Neural crest cell (in vitro differentiated cells): ENCODE measurements at places on chromosomes 16 and 17. TPM values are rescaled to one million over a fixed set of nuclear protein-coding genes. Genes with fewer than 3 reads are reported as not detected.

Gene MT1M
- total RNA-seq, result not detected in 2 replicates

Gene KRT25
- not detected in 2 replicates for total RNA-seq

Gene KRT39
- not detected in 2 replicates for total RNA-seq

Gene SPIRE2
- total RNA-seq, result 18.0 and 19.3 TPM in 2 replicates

Gene CCDC57
- total RNA-seq, result 47.5 and 50.3 TPM in 2 replicates

Gene TPSD1
- not detected in 2 replicates for total RNA-seq

Gene HP
- total RNA-seq, result not detected in 2 replicates

Gene TRIM72
- total RNA-seq, result 0.05 TPM in 1 of 2 replicates, not detected in the other

Gene WFIKKN2
- 0.07 and 0.09 TPM in 2 replicates for total RNA-seq

GRCh38 chr17:79627184-79627765, 16.4 kb upstream of the RBFOX3 start:
- no peak for DNase-seq

- no peak for DNase-seq
Observed at GRCh38 chr16:11672206-11673090, 4.2 kb downstream of the SNN start.

GRCh38 chr16:81101702-81102101, 5.5 kb upstream of the GCSH start:
- DNase-seq, result no peak

GRCh38 chr16:76276745-76277438, at the start of gene CNTNAP4:
TSS of gene CNTNAP4 (plus strand) at chr16:76277401. CDS start at chr16:76277663, 262 bp downstream.
- peak; percentile 20 for DNase-seq

DNA sequence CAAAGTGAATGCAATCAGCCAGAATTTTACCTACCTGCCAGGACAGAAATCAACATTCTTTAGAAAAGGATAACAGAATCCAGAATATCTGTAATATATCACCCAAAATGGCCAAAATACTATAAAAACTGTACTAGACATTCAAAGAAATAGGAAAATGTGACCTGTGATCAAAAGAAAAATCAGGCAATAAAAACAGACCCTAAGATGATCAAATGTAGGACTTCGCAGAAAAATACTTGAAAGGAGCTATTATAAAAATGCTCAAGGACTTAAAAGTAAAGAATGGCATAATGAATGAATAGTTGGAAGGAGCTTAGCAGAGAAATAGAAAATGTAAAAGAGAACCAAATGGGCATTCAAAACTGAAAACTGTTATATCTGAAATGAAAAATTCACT, 4.1 kb downstream of the LPCAT2 start:
- DNase-seq, result no peak

GRCh38 chr16:86692426-86692825, 114.1 kb downstream of the FOXL1 start:
- DNase-seq, result no peak

- DNase-seq, result no peak
Observed at GRCh38 chr16:82027629-82028064, 7.4 kb upstream of the HSD17B2 start.

- no peak for DNase-seq
Observed at GRCh38 chr17:39165178-39165840, 652 bp downstream of the ARL5C start.

- no peak for DNase-seq
Observed at GRCh38 chr16:17176199-17176598, 294.6 kb downstream of the XYLT1 start.

GRCh38 chr17:68384941-68385340, 72.4 kb downstream of the WIPI1 start:
- no peak for DNase-seq

DNA sequence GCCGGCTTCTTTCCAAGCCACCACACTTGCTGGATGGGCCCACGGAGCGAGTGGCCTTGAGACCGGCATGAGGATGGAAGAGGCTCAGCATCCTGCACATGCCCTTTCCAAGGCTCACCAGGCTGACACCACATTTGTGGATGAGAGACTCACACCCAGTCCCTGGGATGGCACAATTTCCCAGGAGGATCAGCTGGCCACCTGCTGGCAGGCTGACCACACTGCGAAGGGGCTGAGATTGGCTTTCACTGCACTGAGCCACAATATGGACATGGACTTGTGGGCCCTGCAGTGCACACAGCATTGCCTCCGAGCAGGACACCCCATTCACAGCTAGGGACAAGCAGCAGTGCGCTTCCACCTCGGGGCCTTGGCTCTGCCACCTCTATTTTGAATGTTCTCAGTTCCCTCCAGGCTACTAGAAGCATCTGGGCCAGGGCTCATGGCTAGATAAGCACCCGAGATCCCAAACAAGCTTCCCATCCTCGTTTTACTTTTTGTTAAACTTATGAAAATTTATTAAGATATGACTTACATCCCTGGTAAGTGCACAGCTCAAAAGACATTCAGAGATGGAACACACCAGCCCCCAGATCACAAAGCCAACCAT, 25.3 kb upstream of the KSR1 start:
- DNase-seq, result peak; percentile 50

DNA sequence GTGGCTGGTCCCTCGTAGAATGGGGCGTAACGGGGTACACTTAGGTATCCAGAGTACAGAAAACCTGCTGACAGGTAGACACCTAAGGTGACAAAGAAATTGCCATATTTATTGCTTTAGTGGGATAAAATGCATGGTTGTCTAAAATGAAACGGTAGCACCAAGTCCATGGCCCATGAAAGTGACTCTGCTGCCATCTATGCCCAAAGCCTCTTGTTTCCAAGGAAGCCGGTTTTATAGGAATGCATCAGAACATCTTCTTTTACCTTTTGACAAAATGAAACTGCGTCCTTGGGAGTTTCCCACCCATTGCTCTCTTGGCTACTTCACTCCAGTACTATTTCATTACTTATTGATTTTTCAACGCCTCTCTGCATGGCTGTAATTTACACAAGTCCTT, 151.3 kb upstream of the ZFHX3 start:
- no peak for DNase-seq

DNA sequence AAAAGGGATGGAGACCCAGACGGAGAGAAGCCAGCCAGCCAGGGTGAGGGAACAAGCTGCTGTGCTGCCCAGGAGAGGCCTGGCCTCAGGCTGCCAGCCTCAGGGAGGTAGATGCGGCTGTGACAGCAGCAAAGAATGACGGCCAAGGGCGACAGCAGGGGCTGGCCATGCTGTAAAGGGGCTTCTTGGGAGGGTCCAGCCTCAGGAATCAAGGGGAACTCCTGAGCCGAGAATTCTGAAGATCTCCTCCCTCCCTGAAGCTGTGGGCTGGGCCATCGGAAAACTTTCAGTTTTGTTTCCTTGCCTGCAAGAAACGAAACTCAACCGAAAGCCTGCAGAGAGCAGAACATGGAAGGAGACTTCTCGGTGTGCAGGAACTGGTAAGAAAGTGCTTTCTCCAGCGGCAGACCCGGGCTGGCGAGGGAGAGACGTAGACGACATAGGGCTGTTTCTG, at the start of gene XAF1:
Gene XAF1, plus strand, starts transcription at position 316 of the 454 bp plus-strand sequence. Its CDS starts 33 bp downstream, at position 349.
- DNase-seq, result no peak

GRCh38 chr17:76530095-76530723, 7.3 kb downstream of the CYGB start:
- DNase-seq, result no peak

DNA sequence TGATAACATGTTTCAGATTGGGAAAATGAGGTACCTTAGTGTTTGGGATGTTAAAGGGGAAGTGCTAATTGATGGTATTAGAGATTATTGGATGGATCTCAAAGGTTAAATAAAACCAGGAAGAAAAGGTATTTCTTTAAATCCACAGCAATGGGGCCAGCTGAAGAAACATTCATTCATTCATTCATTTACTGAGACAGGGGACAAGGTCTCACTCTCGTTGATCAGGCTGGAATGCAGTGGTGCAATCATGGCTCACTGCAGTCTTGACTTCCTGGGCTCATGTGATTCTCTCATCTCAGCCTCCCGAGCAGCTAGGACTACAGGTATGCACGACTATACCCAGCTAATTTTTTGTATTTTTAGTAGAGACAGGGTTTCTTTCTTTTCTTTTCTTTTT, 19.8 kb downstream of the EARS2 start:
- DNase-seq, result no peak

DNA sequence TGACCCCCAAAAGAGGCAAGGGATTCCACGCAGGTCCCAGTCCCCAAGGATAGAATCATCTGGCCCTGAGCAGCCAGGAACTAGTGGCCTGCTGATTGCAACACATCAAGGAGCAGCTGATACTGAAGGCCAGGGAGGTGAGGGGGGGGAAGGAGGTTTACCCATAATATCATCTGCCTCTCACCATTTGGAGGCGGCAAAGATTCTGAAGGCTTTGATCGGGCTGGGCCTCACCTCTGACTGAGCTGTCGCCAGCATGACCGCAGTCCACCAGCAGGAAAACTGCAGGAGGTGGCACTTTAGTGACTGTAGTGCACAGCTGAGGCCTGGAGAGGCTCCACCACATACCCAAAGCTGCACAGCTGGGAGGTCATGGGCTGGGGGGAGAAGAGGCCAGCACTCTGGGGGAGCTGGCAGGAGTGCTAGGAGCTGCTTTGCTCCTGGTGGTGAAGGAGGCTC, 20.5 kb upstream of the ITGA3 start:
- DNase-seq, result no peak

DNA sequence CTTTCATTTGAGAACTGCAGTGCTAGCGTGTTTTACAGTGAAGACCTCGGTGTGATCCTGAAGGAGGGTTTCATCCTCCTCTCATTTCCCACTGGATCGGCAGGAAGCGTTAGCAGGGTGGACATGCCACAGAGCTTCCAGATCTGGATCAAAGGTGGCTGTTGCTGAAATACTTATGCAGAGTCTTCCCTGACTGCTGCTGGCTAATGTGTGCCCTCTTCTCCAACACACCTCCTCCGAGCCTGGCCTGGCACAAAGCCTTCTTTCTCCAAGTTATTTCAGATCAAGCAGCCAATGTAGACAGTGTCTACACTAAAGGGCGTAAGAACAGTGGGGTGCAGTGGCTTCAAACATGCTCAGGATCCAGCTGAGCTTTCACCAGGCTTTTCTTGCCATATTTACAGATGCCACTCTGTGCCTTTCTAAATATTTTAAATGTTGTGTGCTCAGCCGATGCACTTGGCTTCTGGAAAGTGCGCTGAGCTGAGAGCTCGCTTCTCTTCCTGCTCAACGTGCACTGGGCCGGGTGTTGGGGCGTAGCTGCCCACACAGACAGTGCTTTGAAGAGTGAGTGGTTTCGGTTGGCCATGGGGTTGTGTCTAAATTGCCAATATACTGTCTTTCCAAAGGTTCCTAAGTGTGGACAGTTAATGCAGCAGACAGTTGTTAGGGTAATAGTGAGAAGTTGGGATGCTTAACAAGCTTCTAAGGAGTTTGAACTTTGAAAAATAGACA, 2.1 kb downstream of the ZNF750 start:
- no peak for DNase-seq

DNA sequence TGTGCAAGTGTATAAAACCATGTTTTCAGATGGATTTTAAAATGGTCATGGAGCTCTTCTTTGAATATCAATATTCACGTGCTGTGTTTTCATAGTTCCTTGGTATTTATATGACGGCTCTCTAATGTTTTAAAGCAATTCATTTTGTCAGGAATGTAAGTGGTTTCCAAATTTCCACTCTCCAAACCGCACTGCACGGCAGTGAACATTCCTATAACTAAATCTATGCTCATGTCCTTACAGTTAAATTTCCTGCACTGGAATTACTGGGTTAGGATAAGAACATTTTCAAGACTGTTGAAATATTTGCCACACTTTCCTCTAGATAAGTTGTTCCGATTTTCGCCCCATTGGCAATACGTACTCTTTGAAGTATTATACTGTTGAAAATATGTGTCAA, 398.9 kb downstream of the PMP22 start:
- no peak for DNase-seq

DNA sequence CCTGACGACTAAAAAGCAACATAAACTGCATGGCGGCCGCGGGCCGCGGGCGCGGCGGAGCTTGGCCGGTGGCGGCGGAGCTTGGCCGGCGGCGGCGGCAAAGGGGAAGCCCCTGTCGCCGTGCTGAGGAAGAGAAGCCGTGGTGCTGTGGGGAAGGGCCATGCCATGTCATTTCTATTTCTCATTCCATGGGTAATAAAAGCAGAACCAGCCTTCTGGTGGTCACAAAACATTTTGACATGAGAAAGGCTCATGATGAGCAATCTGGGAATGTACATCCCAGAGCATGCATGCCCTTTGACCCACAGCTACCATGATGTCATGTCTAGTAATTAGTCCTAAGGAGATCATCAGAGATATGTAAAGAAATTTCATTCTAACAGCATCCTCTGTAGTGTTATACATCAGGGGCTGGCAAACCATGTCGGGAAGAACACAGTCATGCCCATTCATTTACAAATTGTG, 23.9 kb upstream of the HEATR6 start:
- no peak for DNase-seq

DNA sequence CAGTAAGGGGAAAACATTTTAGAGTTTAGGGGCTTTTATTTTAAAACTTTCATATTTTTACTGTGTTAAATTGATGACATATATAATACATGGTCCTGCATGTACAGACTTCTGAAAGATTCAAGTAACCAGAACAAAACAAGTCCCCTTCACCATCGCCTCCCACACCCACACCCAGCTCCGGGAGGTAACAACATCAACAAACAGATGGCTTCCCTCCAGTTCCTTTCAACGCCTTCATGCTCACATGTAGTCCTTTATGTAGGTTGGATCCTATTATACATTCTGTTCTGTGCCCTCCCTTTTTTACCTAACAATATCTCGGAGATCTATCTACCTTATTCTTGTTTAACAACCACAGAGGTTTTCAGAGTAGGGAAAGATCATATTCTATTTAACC, 30.5 kb downstream of the GINS3 start:
- no peak for DNase-seq

DNA sequence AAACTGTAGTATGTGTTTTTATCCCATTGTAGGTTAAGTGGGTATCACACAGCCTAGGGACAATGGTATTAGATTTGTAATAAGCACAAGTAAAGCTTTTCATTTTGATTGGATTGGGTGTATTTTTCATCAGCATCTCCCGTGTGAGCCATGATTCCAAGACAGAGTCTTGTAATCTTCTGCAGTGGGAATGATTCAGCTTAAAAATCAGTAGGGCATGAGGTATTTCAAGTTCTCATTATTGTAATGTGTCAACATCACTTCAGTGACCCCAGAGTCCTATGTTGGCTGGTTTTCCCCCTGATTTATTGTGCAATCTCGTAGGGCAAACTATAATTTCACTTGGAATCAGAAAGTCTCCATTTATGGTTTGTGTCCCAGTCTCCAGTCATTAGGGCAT, 833.2 kb upstream of the RBFOX1 start:
- no peak for DNase-seq

DNA sequence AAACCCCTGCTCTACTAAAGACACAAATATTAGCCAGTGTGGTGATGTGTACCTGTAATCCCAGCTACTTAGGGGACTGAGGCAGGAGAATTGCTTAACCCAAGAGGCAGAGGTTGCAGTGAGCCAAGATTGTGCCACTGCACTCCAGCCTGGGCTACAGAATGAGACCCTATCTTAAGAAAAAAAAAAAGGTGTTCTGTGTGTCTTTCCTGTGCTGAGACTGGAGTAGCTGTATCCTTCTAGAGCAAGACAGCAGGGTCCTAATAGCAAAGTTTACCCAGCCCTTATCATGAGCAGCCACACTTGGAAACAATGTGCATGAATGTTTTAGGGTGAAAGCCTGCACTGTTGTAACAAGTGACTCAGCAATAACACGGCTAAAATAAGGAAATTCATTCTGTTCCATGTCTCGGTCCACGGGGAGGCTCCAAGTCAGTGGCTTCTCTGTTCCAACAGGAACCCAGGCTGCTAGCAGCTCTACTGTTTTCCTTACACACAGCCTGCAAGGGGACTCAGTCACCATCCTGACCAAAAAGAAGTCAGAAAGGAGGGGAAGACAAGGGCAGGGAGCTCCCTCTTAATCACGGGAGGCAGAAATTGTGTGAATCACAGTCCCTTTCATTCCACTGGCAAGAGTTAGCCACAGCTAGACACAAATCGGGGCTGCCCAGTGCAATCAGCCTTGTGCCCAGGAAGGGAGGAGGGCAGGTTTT, 7.1 kb upstream of the SLC5A11 start:
- no peak for DNase-seq
